ENCODE measurements at places on chromosomes 12 and 14.

DNA sequence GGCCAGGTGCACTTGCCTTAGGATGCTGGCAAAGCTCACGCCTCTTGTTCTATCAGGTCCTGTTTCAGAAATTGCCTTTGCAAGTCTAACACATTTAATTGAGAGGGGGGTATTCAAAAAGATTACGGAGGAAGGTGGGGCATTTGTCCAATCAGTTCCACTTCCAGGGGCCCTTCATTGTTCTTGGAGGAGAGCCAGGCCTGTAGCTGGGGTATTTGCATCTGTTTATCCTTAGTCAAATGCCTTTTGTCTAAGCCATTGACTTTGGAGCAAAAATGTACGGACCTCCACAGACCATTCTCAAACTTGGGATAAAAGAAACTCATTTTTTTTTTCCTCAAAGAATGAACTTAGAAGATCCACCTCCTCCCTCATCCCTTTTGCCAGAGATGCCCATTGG, 582.0 kb downstream of the BCL11B start:
- no peak for DNase-seq

DNA sequence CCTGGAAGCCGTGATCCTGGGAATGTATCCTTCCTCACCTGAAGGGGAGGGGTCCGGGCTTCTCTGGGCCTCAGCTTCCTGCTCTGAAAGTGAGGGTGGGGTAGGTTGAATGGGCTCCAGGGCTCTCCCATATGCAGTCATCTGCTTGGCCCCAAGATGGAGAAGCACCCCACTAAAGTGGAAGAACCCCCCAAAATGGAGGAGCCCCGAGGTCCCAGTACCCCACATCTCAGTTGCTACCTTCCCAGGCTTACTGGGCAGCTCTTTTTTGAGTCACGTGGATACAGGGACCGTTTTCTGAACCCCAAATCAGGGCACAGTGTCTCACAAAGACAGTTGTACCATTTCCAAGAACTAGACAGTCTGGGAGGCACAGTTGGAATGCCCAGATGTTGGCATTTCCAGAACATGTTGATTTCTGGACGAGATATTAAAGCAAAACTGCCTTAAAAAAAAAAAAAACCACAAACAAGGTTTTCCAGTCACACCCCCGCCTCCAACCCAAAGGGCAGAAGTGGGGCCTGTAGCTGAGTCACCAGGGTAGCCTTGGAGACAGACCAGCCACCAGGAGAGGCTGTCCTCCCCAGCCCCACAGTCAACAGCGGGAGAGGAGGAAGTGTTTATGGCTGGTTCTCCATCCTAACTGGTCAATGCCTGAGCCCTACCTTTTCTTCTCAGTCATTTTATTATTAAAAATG, 12.1 kb downstream of the VASH1 start:
- DNase-seq, result peak; percentile 91

DNA sequence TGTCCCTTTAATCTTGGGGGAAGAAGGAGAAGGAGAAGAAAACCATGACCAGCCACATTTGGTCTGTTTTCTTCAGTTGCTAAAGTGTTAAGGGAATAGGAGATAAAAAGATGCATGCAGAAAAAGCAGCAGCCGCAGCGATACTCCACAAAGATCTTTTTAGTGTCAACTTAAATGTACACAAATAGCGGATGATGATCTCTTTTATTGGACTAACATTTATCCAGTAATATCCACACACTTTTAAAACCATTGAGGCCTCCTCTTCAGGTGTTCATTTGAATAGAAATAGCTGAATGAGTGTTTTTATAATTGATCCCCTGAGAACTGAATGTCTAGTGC, 83.5 kb downstream of the PAPOLA start:
- no peak for DNase-seq

- peak; percentile 15 for DNase-seq
Observed at GRCh38 chr14:57182760-57183503, 85.8 kb downstream of the EXOC5 start.

DNA sequence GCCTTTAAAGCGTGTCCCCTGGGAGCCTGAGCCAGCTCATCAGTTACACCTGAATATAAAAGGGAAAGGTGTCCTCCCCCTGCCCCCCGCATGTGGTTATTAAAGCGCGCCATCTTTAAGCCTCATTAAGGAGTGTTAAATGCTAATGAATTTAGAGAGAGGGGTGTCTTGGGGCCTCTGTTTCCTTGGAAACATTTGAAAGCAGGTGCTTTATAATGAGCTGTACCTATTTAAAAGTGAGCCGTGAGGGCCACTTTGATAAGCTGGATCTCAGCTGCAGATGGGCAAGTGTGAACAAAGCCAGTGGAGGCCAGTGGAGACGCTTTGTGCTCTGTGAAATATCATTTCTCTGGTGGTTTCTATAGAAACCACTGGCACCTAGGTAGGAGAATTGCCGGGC, 84.0 kb downstream of the BEGAIN start:
- DNase-seq, result no peak

- peak; percentile 66 for DNase-seq
Observed at GRCh38 chr14:68395604-68396003, 397.3 kb downstream of the ZFP36L1 start.

GRCh38 chr12:53500142-53500775, 824 bp upstream of the TARBP2 start:
- DNase-seq, result peak; percentile 91

GRCh38 chr14:104749111-104749649, 3.8 kb upstream of the SIVA1 start:
- DNase-seq, result peak; percentile 15

DNA sequence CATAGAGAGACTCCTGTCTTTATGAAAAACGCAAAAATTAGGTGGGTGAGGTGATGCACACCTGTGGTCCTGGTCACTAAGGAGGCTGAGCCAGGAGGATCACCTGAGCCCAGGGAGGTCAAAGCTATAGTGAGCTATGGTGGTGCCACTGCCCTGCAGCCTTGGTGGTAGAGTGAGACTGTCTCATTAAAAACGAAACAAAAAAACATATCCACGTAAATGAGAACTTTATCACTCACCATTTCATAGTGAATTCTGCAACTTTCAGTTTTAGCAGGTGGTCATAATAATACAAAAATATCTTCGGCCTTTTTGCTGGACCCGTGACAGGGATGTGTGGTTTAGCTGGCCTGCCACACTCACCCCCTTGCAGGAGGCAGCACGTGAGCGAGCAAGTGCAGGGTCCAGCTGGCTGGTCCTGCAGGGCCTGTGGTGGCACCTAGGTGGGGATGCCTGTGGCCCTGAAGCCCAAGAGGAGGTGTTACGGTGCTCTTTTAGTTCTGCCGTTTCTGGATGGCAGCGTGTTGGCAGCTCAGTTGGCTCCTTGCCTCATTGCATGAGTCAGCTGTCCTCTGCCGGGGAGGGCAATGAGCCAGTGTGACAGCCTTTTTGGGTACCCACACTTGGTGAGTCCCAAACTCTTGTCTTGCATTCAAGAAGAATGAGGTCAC, 1330.7 kb upstream of the TMEM132C start:
- DNase-seq, result no peak

GRCh38 chr14:29521526-29522137, 406.0 kb downstream of the PRKD1 start:
- DNase-seq, result peak; percentile 21

DNA sequence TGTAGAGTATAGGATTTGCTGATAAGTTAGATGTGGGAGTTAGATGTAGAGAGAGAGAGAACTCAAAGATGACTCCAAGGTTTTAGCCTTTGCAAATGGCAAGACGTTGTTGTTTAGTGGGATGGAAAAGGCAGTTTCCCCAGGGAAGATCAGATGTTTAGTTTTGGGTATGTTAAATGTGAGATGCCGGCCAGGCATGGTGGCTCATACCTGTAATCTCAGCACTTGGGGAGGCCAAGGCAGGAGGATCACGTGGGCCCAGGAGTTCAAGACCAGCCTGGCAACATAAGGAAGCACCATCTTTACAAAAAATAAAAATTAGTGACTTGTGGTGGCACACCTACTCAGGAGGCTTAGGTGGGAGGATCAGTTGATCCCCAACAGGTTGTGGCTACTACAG, 33.5 kb downstream of the SCFD1 start:
- no peak for DNase-seq

- peak; percentile 41 for DNase-seq
Observed at GRCh38 chr14:45156067-45156466, 20.3 kb downstream of the FANCM start.

DNA sequence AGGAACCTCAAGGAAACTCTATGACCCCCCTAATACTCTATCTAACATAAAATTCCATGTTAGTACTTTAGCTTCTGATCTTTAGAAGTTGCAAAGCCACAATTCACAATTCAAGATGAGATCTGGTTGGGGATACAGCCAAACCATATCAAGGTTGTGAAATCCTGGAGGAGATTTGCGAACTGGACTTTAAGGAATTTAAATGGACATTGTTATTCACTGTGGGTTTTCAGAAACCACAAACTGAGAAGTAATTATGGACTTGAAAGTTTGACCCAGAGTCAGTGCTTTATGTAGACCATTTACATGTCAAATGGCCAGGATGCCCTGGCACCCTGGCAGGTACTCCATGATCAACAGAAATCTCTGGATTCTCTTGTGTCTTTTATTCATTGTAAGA, 14.2 kb upstream of the CDKL1 start:
- peak; percentile 93 for DNase-seq

GRCh38 chr12:75239987-75240386, 30.3 kb upstream of the KCNC2 start:
- DNase-seq, result no peak

DNA sequence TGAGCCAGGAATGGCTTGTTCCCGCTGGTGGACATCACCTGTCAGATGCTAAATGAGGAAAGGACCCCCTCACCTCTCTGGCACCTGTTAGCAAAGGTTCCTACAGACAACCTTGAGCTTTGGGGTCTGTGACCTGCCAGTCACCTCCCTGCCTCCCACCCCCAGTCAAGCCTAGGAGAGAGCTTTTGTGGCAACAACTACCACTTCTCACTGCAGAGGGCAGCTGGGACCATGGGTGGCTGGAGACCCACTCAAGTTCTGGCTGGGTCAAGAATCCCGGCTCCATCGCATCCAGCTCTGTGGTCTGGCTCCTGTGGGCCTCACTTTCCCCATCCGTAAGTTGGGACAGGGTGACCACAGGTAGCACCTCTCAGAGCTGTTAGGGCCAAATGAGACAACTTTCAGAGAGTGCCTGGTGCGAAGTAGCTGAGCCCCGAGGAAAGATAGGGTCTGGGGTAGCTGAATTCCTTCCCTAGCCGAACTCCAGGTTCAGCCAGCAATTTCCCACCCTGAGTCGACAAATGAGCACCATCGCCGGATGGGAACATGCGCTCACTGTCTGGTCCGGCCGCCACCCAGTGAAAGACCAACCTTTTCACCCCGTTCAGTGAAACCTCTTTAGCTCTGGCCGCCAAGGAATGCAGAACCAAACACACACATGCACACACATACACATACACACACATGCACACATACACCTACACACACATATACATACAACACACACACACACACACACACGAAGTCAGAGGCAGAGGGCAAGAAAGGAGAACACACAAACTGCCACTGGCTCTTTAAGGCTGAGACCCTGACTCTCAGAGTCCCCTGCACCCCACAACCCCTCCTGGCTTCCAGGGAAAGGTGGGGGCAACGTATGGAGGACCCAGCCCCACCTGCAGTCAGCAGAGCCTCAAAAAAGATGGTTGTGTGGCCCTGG, 1.9 kb downstream of the TMEM119 start:
- no peak for DNase-seq

DNA sequence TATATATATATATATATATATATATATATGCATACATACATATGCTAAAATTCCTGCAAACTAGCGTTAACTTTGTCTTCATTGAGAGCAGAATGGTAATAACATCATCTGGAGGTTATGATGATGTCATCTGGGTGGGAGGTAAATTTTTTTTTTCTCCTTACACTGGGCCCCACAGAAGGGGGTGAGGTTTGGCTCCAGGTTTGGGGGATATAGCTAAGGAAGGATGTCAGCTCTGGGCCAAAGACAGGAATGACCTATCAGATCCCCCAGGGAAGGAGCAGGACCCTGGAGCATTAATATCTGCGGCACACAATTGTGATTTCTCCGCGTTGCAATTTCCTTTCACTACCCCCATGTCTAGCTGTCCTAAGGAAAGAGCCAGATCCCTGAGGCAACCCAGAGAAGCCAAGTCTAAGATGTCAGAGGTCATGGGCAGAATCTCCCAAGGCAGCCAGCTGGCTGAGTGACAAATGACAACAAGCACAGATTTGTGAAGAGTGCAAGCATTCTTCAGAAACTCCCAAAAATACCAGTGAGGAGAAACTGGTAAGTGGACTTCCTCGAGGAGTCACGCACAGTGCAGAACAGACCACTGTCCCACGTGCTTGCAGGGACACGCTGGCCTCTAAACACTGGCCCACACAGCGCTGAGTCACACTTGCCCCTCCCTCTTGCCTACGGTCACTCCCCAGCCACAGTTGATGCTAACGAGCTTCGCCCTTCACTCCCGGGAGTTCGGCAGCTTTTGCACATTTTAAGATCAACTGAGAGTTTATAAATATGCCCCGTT, 9.9 kb downstream of the UBC start:
- peak; percentile 94 for DNase-seq

GRCh38 chr12:65715961-65716360, 108.3 kb upstream of the HMGA2 start:
- no peak for DNase-seq

- DNase-seq, result no peak
Observed at GRCh38 chr14:35696119-35696518, 113.0 kb downstream of the RALGAPA1 start.

DNA sequence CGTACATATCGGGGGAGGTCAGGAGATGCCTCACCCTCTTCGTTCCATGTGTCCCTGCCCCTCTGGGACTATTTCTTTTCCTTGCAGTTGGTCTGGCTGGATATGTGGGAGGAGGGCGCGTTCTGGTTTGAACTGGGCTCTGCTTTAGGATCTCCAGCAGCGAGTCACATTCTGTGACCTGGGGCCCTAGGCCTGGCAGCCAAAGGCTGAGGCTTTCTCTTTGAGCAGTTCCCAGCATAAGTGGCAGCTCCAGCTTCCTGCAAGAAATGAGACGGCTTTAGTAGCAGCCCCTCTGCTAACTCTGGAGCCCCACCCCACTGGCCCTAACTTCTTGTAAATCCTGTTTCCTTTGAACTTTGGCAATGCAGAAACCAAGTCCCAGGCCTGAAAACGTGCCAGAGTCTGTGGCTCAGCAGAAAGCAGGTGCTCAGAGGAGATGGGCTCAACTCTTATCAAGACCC, 274.8 kb downstream of the DPF3 start:
- no peak for DNase-seq

GRCh38 chr12:106033161-106033675, 105.5 kb downstream of the NUAK1 start:
- no peak for DNase-seq

- no peak for DNase-seq
Observed at GRCh38 chr14:60654334-60654821, 5.1 kb upstream of the SIX1 start.

GRCh38 chr12:12896260-12896659, 4.9 kb downstream of the GPRC5A start:
- peak; percentile 83 for DNase-seq

GRCh38 chr12:49939707-49940106, 10.8 kb upstream of the AQP2 start:
- no peak for DNase-seq

- DNase-seq, result no peak
Observed at GRCh38 chr14:71553779-71554178, 378.4 kb upstream of the RGS6 start.

- DNase-seq, result no peak
Observed at GRCh38 chr12:49854976-49855375, 12.1 kb upstream of the BCDIN3D start.
